T-helper 2 cell (primary cell): ENCODE measurements at places on chromosomes 11 and 22.

DNA sequence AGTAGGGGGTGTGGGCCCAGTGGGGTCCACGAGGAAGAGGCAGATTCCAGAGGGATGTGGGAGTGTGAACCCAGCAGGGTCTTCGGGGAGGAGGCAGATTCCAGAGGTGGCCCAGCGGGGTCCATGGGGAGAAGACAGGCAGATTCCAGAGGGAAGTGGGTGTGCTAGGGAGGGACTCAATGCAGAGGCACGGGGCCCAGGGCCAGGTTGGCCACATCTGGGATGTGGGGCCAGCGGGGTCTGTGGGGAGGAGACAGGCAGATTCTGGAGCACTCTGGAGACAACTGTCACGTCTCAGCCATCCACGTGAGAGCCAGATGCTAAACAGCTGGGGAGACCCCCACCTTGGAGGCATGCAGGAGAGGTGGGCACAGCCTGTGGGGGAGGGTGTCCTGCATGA is 582.6 kb downstream of the TBC1D22A start:
- DNase-seq, result no peak

- DNase-seq, result no peak
Observed at GRCh38 chr22:43570531-43571165, 158.8 kb downstream of the MPPED1 start.

DNA sequence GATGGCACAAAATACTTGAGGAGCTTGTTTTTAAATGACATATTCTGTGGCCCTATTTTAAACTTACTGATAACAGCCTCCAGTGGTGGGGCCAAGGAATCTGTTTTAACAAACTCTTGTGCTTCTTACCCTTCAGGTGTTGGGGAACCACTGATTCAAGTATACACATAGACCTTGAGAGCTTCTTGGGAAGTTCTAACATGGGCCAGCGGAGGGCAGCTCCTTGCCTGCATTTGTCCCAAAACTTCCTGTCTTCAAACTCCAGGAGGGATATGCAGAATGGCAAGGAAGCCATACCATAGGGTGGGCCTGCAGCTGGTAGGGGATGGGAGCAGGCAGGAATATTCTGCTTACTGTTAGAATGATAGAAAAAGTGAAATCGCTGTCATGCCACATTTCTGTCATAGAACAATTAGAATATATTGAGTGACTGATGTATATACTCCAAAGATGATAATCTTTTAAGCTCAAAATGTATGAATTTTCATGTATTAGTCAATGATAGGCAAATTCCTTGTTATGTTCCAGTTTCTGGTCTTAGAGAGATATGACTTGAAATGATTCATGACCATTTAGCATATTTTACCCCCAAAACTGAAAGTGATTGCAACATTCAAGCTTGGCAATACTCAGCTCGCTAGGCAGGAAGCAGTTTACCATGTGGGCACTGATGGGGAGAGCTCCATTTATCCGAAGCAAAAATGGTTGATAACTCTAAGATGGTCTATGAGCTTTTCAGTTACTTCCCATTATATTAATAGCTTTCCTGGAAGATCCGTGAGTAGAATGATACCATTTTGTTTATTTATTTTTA is 9.2 kb downstream of the EXT2 start:
- no peak for DNase-seq

- no peak for DNase-seq
Observed at GRCh38 chr11:114322934-114323333, 26.7 kb downstream of the NNMT start.

DNA sequence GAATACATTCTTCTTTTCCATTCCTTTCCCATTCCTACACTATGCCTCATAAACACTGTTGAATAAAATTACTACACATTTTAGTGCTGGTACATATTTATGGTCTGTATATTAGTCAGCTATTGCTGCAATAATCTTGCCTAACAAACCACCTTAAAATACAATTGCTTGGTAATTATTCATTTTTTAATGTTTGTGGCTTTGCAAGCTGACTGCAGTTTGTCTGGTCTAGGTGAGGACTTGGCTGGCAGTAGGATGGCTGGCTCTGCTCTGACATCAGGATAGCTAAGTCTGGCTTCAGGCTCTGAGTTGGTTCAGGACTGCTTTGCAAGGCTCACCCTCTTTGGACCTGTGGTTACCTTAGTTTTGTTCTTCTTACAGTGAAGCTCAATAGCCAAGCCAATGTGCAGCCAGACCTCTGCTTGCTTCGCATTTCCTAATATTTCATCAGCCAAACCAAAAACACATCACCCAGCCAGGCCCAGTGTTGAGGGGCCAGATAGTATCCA is 913.4 kb upstream of the RAG2 start:
- no peak for DNase-seq

DNA sequence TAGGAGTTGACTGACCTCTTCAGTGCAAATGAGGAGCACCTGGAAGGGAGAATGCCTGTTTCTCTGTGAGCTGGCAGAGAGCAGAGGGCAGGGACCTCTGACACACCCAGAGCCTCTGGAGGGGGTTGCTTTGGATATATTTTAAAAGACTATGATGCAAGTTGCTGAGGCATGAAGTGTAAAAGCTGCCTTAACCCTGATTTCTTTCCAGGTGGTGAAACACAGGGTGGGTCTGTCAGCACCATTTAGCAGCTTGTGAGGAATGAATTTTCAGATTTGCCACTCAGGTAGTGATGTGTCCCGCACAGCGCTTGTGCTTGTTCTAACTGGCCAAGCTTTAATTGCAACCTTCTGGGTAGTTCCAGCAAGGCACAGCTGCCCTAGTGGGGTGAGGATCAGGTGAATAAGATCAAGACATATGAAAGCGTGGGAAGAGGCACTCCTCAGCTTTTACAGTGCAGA is 90.2 kb downstream of the SWAP70 start:
- DNase-seq, result no peak

GRCh38 chr11:99080154-99080553 is 59.4 kb downstream of the CNTN5 start:
- DNase-seq, result no peak

DNA sequence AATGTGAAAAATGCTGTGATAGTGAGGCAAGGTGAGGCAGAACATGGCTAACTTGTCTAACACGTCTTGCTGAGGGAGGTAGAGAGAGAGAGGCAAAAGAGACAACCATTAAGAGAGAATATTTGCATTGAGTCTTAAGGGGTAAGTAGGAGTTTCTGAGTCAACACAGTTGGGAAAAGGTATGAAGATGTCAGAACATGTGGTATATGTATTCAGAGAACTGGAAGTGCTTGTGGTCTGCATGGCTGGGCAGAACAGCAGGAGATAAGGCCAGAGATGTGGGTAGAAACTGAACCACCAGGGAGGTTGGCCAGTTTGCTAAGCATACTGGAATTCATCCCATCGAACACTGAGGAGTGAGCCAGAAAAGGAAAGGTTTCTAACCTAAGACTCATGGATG is 25.0 kb upstream of the SLC5A1 start:
- DNase-seq, result no peak

DNA sequence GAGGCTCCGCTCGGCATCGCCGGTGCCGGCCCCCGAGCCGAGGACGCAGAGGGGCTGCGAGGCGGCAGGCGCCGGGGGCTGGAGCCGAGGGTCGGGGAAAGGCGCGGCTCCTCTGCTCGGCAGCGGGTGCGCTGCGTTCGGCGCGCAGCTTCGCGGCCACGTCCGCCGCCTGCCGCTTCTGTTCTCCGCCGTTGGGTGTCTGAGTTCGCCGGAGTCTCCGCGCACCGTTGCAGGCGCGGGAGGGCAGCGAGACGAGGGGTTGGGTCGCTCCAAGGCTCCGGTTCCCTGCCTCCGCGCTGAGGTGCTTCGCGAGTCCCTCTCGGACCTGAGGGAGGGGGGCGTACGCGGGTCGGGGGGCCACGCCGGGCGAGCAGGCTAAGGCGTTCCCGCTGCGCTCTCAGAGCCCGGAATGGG is 347 bp downstream of the MN1 start:
- DNase-seq, result no peak

DNA sequence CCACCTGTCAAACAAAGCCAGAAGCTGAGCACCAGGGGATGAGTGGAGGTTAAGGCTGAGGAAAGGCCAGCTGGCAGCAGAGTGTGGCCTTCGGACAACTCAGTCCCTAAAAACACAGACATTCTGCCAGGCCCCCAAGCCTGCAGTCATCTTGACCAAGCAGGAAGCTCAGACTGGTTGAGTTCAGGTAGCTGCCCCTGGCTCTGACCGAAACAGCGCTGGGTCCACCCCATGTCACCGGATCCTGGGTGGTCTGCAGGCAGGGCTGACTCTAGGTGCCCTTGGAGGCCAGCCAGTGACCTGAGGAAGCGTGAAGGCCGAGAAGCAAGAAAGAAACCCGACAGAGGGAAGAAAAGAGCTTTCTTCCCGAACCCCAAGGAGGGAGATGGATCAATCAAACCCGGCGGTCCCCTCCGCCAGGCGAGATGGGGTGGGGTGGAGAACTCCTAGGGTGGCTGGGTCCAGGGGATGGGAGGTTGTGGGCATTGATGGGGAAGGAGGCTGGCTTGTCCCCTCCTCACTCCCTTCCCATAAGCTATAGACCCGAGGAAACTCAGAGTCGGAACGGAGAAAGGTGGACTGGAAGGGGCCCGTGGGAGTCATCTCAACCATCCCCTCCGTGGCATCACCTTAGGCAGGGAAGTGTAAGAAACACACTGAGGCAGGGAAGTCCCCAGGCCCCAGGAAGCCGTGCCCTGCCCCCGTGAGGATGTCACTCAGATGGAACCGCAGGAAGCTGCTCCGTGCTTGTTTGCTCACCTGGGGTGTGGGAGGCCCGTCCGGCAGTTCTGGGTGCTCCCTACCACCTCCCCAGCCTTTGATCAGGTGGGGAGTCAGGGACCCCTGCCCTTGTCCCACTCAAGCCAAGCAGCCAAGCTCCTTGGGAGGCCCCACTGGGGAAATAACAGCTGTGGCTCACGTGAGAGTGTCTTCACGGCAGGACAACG is 11.7 kb downstream of the CXCR5 start:
- peak; percentile 48 for DNase-seq

DNA sequence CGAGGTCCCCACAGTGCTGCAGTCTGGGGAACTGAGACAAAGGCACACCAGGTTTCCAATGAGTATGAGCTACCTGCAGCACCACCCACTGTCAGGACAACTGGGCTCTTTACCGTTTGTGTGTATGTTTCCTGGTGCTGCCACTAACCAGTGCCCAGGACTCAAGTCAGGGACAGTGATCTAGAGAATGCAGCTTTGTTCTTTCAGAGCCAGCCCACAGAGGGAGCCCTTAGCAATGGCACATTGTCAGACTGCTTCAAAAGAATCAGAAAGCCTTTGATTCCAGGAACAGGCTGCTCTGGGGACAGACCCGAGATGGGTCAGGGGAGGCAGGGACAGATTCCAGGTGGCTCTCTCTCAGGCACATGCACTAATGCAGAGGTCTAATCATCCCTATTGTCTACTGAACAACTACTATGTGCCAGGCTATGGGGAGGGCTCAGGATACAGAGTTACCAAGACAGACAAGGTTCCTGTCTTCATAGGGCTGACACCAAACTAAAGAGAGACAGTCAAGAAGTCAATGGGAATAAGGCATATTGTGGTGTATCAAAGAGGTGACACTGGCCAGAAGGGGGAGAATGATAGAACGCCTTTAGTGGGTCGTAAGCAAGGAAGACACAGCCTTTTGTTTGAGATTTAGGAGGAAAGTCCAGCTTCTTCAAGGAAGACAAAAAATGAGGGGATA is 103.7 kb downstream of the VPREB1 start:
- DNase-seq, result no peak

- no peak for DNase-seq
Observed at GRCh38 chr11:83222499-83222898, 29.0 kb downstream of the ANKRD42 start.

DNA sequence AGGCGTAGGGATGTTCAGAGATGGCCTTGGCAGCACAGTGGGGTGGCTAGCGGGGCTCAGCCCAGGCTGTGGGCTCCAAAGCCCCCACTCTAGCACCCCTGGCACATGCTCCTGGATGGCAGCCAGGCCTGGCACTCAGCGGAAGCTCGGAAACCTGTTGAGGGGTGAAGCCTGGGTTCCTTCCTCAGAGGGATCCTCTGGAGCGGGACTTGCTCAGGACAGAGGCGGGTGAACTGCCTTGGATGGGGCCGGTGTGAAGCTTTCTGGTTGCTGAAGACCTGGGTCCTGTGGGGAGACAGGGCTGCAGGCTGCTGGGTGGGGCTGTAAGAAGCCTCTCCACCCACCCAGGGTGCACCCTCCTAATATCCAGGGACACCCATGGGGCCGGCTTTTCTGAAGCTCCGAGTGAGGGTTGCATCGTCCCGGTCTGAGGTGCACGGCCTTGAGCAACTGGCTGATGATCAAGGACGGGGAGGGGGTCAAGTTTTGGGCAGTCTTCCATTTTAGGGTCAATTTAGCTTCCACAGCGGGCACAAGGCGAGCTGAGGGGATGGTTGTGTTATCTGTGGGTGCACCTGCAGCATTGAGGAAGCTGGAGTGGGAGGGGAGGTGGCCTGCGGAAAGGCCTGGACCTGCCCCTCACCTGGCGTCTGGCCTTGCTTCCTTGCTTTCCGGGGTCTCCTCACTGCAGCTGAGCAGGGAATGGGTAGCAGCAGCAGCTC is 5.2 kb downstream of the MRGPRE start:
- DNase-seq, result no peak

DNA sequence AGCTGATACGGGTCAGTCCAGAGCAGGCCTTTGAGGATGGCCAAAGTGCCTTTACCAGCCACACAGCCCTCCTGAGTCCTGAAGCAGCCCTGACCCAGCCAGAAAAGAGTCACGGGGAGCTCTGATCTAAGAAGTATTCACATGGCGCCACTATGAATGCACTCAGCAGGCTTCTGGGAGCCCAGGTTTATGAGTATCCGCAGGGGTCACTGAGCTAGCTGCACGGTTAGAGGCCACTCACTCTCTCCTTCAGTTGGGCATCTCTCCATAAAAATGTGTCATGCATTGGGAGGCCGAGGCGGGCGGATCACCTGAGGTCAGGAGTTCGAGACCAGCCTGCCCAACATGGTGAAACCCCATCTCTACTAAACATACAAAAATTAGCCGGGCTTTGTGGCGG is 10.3 kb downstream of the KIAA1671 start:
- no peak for DNase-seq

- DNase-seq, result peak; percentile 9
Observed at GRCh38 chr11:2932850-2933251, 3.6 kb upstream of the PHLDA2 start.

DNA sequence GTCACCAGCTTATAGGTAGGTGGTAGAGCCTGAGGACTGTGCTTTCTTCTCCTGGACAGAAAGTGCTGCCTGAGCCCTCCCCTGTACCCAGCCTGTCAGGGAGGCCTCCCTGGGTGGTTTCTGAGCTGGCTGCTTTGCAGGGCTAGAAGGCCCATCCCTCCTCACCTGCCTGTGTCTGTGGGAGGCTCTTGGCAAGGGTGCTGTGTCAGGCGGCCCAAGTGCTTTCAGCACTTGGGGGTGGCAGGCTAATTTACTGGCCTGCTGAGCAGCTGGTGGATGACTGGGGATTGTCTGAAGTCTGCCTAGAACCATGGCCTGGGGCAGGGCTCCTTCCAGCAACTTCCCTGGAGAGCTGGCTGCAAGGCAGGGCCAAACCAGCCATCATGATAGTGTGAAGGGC is 139.0 kb upstream of the NAV2 start:
- no peak for DNase-seq

DNA sequence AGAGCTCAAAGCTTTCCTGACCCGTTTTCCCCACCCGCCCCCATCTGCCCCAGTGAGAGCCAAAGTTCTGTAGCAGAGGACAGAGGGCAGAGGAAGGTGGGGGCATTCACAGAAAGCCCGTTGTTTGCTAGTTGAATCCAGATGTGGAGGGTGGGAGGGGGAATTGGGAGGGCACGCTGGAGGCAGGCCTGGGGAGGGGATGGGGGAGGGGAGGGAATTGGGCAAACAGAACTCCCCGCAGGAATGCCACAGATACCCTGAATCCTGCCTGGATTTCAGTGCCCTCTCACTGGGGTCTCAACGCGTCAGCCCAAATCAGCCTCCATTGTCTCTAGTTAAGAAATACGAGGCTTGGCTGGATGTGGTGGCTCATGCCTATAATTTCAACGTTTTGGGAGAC is 12.9 kb upstream of the OAF start:
- DNase-seq, result no peak

- no peak for DNase-seq
Observed at GRCh38 chr11:45275828-45276227, 10.3 kb downstream of the SYT13 start.
